ENCODE measurements at places on chromosomes 6 and 20.

DNA sequence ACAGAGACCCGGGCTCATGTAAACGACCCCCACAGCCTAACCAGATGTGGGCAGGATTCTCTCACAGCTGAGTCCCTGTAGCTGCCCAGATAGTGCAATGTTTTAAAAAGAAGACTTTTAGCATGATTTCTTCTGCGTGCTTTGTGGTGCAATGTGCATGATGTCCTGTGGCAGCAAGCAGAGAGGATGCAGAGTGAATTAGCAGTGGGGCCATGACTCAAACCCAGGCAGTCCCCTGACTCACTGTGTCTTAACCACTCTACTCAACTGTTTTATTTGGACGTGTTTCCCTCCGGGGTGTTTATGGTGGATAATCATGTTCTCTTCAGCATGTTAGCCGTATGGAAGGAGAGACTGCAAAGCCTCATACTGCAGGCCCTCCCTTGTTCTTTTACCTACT lies 247.9 kb downstream of the SLC24A3 start:
- DNase-seq: no peak

- DNase-seq: no peak
Measured at GRCh38 chr20:63915471-63915870, 20.5 kb downstream of the DNAJC5 start.

DNA sequence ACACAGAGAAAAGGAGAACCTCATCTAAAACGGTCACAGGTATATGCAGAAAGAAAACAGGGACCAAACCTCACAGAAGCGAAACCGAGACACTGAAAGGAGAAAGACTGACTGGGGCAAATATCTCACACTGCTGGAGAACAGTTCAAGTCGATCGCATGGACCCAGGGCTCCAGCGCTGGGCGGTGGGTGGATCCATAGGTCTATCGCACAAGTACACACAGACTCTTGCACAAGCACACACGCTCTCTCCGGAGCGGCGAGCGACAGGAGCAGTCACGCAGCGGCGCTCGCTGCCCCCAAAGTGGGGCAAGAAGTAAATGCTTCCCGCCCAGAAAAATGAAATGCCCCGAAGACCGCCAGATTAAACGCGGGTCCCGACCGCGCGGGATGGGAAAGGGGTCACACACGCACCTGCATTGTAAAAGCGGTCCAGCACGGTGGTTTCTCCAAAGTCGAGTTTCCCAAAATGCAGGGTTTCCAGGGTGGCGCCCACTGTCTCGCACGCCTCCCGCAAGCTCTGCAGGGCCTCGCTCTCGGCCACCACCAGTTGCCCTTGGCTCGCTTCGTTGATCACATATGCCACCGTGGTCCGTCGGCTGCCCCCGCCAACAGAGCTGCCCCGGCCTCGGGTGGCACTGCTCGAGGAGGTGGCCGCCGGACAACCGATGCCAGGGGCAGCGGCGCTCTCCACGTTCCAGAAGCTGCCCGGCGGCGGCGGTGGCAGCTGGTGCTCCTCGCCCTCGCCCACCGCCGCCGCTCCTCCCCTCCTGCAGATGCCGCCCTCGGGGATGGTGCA lies 782 bp downstream of the MAP3K5 start:
- DNase-seq: peak; percentile 54

GRCh38 chr20:59665656-59666555 lies 61.6 kb downstream of the PHACTR3 start:
- no peak for DNase-seq

- DNase-seq: no peak
Measured at GRCh38 chr6:54248994-54249393, 59.2 kb upstream of the TINAG start.

GRCh38 chr6:144666781-144667180 lies 381.6 kb downstream of the UTRN start:
- DNase-seq: no peak

DNA sequence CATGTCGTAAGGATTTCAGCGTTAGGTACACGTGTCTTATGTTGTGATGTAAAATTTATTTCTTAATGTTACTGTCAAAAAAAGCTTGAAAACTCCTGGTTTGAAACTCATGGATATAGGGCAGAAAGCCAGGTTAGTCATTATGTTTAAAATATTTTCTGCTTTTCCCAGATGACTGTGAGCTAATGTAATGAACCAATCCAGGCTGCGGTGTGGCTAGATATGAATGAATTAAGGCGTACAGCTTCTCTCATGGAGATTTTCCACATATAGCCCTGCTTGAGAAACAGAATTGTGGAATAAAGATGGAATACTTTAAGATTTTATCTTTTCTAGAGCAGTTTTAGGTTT lies 80.3 kb upstream of the STMND1 start:
- DNase-seq: no peak

- DNase-seq: no peak
Measured at GRCh38 chr6:68333442-68333841, 301.6 kb upstream of the ADGRB3 start.

- no peak for DNase-seq
Measured at GRCh38 chr6:141675957-141676356, 456.8 kb upstream of the GJE1 start.

DNA sequence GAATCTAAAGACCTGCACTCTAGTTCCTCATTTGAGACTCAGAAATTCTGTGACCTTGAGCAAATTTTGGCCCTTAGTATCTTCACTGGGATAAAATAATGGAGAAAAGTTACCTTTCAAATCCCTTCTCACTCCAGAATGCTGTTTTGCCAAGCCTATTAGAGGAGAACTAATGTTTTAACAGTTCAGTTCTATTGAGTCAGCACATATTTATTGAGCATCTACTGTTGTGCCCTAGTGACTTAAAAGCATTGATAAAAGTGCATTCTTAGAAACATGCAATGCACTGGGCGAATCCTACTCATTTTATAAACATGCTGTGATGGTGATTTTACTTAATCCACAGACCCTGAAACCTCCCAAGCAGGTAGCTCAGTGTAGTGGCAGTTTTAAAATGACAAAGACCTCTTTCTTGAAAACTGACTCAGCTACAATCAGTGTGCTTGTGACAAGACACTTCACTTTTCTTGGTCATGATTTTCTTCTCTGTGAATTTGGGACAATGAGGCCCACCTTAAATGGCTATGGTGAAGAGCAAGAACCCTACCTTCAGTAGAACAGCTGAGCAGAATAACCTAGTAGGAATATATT lies 312.0 kb downstream of the ALDH8A1 start:
- DNase-seq: no peak

- DNase-seq: no peak
Measured at GRCh38 chr20:58058421-58059259, 169.8 kb downstream of the ANKRD60 start.

GRCh38 chr20:58868795-58869194 lies 16.3 kb downstream of the GNAS start:
- DNase-seq: no peak

- no peak for DNase-seq
Measured at GRCh38 chr6:30447237-30447636, 42.1 kb upstream of the HLA-E start.

- no peak for DNase-seq
Measured at GRCh38 chr6:127347178-127347577, 3.8 kb upstream of the ECHDC1 start.

GRCh38 chr6:136566851-136567250 lies 16.6 kb upstream of the MAP7 start:
- no peak for DNase-seq

- no peak for DNase-seq
Measured at GRCh38 chr6:33429750-33430052, 9.8 kb downstream of the SYNGAP1 start.

DNA sequence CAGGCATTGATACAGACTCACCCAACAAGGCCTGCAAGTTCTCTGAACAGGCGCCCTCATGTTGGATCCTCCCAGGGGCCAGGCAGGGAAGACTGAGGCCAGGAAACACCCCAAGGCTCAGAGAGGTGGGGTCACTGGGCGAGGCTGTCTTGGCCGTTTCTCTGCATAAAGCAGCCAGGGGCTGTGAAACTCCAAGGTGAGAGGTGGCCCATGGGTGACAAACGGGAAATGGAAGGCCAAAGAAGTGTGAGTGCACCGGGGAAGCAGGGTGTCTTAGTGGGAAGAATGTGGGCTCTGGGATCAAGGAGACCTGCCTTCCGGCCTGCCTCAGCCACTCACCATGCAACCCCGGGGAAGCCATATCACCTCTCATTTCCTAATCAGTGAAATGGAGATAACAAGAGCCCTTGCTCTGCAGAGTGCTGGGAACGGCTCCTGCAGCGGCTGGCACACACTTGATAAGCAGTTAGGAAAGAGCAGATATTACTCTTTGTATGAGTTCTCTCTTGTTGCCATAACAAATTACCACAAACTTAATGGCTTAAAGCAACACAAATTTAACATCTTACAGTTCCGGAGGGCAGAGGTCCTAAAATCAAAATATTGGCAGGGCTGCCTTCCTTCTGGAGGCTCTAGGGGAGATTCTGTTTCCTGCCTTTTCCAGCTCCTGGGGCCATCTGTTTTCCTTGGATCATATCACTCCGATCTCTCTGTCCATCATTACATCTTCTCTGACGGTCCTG lies 168.6 kb downstream of the NFATC2 start:
- peak; percentile 34 for DNase-seq

- no peak for DNase-seq
Measured at GRCh38 chr6:150293423-150294173, 75.2 kb upstream of the IYD start.

DNA sequence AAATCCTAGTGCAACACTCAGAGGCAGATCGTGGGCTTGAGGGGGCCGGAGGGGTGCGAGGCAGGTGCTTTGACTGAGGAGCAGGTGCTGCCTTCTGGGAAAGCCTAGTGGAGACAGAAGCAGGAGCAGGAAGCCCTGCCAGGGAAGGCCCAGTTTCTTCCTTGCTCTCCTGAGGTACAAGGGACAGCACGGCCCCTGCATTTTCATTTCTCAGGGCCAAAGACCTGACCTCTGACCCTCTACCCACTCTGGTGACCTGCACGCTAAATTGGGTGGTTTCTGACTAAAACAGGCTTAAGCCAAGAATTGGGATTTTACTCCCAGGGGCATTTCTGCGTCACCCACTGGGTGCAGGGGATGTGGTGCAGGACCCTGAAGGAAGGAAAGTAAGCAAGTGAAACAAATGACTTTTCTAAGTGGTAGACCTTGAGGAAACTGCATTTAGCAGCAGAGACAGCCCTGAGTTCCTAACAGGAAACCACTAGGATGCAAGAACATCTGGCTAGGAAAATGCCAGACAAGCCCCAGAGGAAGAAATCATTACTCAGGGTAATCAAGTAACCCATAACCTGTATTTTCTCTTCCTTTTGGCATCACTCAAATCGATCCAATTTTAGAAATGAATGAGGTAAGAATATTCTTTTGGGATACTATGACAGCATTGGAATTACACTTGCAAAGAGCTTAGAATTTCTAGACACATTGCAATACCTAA lies 141.7 kb downstream of the CD164 start:
- DNase-seq: no peak

DNA sequence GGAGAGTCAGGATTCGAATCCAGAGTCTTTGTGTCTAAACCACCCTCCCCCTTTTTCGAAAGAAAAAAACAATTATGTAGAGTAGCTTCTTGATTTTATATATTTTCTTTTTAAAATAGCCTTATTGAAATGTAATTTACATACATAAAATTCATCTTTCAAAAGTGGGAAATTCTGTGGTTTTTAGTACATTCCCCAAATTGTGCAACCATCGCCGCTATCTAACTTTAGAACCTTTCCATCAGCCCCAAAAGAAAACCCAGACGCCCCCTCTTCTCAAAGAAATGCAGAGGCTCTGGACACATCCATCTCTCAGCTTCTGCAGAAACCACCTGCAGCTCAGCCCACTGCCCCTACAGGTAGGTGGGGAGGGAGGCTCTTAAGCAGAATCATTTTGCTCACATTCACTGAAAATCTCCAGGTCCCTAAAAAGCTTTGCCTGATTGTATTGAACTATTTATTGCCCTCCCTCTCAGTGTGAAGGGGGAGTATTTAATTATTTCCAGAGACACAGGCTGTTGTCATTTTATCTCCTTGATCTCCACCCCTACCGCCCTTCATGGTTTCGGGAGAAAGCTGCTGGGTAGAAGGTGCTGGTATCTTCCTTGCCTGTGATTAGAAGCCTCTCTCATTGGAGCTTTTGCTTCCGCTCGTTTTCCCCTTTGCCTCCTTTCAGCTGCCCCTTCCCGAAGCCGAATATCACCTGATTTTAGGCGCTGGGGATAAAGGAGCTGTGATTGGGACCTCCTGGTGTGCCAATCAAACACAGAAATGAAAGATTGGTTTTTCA lies 68.7 kb upstream of the KCNG1 start:
- no peak for DNase-seq

- no peak for DNase-seq
Measured at GRCh38 chr6:38739532-38739931, 24.4 kb downstream of the DNAH8 start.

GRCh38 chr6:345747-346385 lies 45.7 kb upstream of the IRF4 start:
- no peak for DNase-seq

GRCh38 chr6:15491986-15492269 lies 170.9 kb downstream of the DTNBP1 start:
- no peak for DNase-seq

DNA sequence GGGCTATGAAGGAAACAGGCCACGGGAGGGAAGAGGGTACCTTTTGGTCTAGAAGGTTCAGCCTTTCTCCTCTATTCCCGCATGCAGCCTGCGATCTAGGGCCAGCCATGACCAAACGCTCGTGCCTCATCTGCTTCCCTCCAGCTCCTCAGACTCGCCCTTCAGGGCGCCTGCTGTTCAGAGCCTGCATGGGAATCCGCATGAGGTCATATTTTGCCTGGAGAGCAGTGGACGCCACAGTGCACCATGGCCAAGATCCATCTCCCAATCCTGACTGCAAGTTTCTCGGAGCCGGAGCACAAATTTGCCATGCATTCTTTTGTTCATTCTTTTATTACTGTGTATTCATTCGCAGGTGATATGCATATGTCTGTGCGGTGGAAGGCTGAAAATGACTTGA lies 608.1 kb downstream of the QKI start:
- no peak for DNase-seq

GRCh38 chr20:31801508-31801907 lies 17.6 kb upstream of the MYLK2 start:
- DNase-seq: no peak

GRCh38 chr6:88586371-88587149 lies 376.9 kb downstream of the RNGTT start:
- no peak for DNase-seq

DNA sequence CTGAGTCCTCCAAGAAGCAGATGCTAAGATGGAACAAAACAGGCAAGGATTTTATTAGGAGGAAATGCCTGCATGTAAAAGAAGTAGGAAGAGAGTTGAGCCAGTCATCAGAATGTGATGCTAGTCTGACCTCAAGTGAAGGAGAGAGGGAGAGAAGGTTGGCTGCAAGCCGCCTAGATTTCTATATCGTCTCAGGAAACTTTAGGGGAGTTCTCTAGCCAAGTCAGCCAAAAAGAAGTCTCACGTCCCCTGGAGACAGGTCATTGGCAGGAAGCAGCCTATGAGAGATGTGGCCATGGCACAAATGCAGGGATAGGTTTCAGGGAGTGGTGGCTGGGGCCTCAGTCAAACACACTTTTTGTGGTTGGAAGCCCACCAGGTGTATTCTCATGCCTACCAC lies 378.0 kb downstream of the CD109 start:
- DNase-seq: no peak

DNA sequence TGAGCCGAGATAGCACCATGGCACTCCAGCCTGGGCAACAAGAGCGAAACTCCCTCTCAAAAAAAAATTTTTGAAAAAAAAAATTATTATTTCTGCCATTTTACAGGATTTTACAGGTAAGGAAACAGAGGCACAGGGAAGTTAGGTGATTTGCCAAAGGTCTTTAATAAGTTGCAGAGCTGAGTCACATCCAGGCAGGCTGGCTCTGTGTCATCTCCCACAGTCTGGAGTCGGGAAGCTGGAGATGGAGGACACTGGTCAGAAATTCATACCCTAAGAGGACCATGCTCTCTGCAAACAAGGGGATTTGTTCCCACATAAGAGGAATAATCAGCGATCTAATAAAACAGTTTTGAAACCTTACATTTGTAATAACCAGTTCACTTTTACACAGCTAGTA lies 24.1 kb downstream of the HECA start:
- DNase-seq: no peak
